Stimulated activated CD8-positive, alpha-beta memory T cell treated with anti-CD3 and anti-CD28 coated beads, Interleukin-2, amount 100 ng/mL, for 48 hours (primary cell): ENCODE measurements at places on chromosomes 2 and 18.

- no peak for DNase-seq
Observed at GRCh38 chr18:45066210-45066609, 385.5 kb downstream of the SETBP1 start.

DNA sequence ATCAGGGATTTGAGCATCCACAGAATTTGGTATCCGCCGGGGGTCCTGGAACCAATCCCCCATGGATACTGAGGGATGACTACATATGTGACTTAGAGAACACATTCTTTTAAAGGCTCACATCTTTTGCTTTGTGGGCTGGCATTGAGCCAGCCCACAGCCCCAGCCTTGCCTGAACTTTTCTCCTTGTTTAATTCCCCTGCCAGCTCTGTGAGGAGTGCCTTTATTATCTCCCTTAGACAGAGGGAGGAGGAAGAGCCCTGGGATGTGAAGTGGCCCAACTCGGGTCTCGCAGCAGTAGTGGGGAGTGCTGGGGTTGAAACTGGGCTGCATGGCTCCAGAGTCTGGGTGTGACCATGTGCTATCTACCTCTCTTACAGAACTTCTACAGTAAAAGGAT is 7.6 kb downstream of the TTC39C start:
- no peak for DNase-seq

DNA sequence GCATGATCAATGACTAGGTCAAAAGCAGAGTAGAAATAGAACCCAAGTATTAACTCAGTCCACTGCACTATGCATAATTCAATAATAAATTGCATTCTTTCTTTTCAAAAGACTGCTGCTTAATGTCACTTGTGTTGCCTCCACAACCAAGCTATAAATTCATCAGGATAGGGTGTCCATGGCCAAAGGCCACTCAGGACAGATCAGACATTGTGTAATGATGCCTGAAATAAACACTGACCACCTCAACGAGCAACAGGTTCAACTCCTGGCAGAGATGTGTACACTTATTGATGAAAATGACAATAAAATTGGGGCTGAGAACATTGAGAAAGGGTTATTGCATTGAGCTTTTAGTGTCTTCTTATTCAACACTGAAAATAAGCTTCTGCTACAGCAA is 194.5 kb upstream of the SPOPL start:
- no peak for DNase-seq

- DNase-seq, result no peak
Observed at GRCh38 chr18:23765931-23766330, 76.7 kb downstream of the LAMA3 start.

DNA sequence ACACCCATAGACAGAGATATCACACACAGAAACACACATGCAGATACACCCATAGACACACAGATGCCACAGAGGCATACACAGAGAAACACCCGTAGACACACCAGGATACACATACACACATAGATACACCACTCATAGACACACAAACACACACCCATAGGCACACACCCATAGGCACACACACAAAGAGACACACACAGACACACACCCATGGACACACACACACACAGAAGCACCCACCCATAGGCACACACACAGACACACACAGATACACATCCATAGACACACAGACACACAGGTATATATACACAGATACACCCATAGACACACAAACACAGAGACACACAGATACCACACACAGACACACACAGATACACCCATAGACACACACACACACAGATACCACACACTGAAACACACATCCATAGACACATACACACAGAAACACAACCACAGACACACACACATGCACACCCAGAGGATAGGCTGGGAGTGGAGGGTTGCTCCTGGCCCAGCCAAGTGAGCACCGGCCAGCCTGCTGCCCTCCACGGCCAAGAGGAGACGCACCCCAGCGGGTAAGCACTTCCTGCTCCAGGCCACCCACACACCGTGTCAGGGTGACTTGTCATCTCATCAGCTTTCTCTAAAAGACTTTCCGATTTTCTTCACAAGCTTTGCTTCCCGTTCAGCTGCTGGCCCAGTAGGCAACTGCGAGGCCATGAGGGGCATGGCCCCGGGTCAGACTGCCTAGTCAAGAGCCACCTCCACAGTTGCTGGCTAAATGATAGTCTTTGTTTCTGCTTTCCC is 14.1 kb upstream of the CNNM3 start:
- DNase-seq, result no peak

GRCh38 chr2:236205867-236206645 is 37.9 kb upstream of the GBX2 start:
- DNase-seq, result no peak

DNA sequence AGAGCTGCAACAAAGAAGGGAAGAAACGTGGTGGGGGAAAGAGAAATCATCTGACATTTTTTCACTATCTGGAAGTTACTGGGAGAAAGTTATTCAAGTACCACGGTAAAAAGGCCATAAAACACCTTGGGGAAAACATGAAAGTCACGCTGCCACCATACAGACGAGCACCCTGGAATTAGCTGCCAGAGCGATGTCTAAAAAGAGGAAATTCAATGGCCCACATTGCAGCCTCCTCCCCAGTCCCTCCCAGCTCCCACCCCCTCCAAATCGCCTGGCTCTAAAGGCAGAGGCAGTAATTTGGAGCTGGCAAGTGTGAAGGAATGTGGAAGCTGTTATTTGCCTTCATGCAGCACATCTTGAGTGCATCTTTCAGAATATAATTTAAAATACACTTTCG is 192.0 kb downstream of the ALK start:
- DNase-seq, result no peak

DNA sequence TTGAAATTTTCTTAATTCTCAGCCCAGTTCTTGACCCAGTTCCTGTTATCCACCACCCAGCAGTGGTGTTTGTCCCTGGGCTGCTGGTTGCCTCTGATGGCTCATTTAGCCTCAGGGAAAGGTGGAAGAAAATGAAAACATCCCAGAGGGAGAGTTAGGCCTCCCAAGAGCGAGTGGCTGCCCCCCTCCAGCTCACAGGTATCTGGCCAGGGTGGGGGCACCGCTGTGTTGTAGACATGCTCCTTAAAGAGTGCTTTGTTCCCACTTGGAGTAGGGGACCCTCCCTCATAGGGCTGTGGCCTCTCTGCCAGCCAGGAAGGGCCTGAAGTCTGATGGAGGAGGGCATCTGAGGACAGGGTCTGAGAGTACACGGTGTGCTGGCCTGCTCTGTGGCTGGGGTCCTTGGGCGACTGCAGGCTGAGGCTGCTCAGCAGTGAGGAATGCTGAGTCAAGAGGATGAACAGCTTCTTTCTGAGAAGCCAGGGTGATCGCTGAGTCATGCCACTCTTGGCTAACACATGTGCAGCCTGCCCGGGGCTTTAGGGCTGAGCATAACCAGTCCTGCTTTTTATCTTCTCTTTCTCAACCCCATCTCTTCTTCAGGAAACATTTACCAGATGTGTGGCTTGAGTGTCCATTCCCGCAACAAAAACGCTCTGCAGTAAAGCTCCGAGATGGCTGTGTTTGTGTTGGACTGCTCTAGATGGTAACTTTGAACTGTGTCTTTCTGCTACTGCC is 72.3 kb downstream of the IL1R2 start:
- no peak for DNase-seq

DNA sequence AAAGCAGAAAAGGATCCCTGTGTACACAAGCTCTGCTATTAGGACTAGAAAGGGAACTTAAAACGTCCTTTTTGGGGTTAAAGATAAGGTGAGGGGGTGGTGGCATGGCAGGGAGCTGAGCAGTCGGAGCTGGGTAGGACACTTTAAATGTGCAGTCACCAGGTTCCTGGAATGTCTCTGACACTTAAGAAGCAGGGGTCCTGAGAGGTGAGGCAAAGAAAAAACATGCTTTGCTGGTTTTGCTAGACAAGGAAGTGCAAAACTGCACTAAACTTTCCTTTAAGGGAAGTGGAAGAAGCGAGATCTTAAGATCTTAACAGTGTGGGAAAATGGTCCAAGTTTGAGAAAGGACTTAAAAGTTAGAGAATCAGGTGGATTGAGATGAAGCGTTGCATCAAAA is 99.5 kb upstream of the MAP3K20 start:
- no peak for DNase-seq

- no peak for DNase-seq
Observed at GRCh38 chr18:74356959-74357358, 41.3 kb downstream of the C18orf63 start.

GRCh38 chr18:37452015-37452414 is 113.6 kb downstream of the CELF4 start:
- DNase-seq, result no peak

DNA sequence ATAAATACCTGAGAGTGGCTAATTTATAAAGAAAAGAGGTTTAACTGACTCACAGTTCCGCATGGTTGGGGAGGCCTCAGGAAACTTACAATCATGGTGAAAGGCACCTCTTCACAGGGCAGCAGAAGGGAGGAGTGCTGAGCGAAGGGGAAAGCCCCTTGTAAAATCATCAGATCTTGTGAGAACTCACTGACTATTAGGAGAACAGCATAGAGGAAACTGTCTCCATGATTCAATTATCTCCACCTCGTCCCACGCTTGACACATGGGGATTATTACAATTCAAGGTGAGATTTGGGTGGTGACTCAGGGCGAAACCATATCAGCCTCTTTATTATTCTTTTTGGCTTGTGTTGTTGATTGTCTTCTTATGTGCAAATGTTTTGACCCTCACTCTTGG is 76.2 kb downstream of the WDR7 start:
- peak; percentile 18 for DNase-seq

DNA sequence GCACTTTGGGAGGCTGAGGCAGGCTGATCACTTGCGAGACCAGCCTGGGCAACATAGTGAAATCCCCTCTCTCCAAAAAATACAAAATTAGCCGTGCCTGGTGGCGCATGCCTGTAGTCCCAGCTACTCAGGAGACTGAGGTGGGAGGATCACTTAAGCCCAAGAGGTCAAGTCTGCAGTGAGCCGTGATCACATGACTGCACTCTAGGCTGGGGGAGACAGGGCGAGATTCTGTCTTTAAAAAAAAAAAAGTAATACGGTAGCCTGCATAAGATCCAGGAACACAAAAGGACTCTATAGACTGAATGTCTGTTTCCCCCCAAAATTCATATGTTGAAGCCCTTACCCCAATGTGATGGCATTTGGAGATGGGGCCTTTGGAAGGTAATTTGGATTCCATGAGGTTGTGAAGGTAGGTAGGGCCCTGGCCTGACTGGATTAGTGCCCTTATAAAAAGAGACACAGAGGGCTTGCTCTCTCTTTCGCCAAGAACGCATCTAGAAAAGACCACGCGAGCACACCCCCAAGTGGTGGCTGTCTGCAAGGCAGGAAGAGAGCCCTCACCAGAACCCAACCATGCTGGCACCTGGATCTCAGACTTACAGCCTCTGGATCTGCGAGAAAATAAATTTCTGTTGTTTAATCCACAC is 17.0 kb downstream of the MBOAT2 start:
- no peak for DNase-seq

- DNase-seq, result no peak
Observed at GRCh38 chr18:60664736-60665135, 292.2 kb upstream of the MC4R start.

DNA sequence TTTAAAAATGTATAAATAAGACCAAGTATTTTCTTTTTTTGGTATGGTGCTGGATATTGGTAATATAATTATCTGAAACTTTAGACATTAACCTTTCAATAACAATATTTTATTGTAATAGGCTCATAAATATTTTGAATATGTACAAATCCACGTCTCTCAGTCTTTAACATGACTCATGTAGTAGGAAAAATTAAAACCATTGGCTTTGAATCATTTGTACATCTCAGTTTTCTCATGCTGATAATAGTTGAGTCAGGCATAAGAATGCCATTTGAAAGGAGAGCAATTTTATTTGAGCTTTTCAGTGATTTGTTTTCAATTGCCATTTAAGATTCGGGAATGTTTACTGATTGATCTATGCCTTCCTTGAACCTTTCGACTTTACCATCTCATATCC is 364.8 kb downstream of the TGIF1 start:
- no peak for DNase-seq

GRCh38 chr2:149449017-149449416 is 118.6 kb downstream of the LYPD6 start:
- no peak for DNase-seq

GRCh38 chr2:234050455-234051135 is at the start of gene SPP2:
Gene SPP2, plus strand, starts transcription at chr2:234050702. Its CDS starts 85 bp downstream, at chr2:234050787.
- no peak for DNase-seq

- no peak for DNase-seq
Observed at GRCh38 chr2:16664809-16665747, 556 bp downstream of the CYRIA start.

- DNase-seq, result no peak
Observed at GRCh38 chr2:44218771-44219170, 50.1 kb downstream of the PPM1B start.

DNA sequence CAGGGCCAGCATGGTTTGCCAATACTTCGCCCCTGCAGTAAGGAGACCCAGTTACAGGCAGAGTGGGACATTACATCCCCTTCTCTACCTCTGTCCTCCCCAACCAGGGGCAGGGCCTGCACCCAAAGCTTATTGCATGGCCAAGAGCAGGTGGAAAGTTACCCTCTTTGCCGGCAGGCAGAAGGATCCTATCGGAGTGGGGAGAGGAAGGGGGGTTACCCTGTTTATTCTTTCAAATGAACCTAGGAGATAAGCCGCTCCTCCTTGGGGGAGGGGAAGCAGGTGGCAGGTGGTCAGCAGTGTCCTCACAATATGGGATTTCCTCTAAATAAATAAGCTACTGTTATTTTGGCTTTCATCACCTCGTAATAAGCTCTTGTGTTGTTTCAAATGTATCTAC is 53.9 kb downstream of the SPATS2L start:
- DNase-seq, result no peak

- no peak for DNase-seq
Observed at GRCh38 chr18:25457126-25457525, 105.2 kb upstream of the ZNF521 start.

GRCh38 chr2:61205132-61205531 is 43.1 kb downstream of the C2orf74 start:
- DNase-seq, result no peak

- DNase-seq, result no peak
Observed at GRCh38 chr2:72895759-72896281, 8.6 kb downstream of the SPR start.
